HCEC 1CT (cell line): ENCODE measurements at places on chromosomes 2 and 18.

DNA sequence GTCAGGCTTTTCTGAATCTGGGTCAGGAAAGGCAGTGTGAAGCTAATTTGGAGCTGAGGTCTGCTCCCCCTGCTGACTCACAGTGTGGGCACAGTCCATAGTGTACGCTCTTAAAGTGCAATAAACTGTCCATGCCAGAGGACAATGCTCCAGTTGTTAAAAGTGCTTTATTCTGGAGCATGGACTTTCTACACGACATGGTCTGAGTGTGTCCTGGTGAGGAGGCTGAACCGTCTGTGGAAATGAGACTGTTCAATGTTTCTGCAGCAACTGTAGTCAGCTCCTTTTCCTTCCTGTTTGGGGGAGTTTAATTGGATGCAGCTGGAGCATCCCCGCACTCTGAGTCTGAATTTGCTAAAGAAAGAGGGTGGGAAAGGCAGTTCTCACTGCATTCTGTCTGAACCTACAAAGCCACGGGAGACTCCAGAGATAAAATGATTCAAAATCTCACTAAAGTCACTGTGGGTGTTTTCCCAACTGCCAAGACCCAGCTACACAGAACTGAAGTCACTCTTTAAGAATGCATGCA, 110.2 kb upstream of the TRIB2 start:
- DNase-seq, result peak; percentile 14

- DNase-seq, result peak; percentile 61
Observed at GRCh38 chr18:32289483-32290075, 99.7 kb downstream of the MEP1B start.

DNA sequence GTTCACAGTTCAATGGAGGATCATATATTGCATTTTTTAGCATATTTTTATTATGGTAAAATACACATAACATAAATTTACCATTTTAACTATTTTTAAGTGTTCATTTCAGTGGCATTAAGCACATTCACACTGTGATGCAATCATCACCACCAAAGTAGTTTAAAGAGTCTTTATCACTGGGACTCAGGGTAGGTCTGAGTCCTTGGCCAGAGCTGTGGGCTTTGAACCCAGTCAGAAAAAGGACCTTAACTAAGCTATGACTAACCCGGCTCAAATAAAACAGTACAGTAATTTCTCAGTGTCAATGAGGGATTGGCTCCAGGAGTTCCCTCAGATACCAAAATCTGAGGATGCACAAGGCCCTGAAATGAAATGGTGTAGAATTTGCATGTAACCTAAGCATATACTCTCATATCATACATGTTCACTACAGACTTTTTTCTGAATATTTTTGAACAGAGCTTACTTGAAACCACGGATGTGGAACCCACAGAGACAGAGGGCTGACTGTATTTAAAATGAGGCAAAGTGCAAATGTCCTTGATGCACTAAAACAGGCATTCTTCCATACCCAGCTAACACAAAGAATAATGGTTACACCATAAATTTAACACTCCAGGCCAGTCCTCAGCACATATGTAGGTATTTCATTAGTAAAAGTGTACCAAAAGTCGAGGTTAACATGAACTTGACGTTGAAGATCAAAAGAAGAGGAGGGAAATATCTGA, 246.2 kb downstream of the LNPK start:
- no peak for DNase-seq

DNA sequence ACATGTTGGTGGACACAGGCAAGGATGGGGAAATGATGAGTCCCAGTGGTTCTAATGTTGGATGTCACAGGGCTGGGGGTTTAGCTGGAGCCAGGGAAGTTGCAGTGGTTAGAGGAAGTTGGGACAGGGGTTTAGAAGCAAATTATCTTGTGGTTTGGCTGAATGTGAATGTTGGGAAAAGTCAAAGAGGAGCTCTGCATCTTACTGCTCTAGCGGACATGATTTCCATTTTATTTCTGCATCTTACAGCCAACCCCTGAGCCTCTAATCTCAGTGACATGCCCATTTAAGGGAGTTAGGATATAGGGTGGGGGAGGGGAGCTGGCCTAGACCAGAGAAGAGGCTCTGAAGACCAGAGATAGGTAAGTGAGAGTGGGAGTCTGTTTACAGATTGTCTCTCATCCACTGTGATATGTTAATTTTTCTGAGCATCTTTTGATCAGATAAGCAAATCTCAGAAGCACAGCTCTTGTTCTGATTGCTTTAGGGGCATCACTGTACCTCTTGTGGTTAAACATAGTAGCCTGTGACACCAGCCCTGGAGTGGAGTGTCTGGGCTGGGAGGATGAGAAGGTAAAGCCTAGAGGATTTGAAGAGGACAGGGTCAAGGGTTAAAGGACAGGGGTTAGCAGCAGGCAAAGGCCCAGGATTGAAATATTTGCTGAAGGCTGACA, 43.6 kb downstream of the SETBP1 start:
- no peak for DNase-seq

- no peak for DNase-seq
Observed at GRCh38 chr2:111627256-111627655, 256.7 kb downstream of the ANAPC1 start.

- no peak for DNase-seq
Observed at GRCh38 chr2:19898592-19899329, 3.0 kb downstream of the TTC32 start.

DNA sequence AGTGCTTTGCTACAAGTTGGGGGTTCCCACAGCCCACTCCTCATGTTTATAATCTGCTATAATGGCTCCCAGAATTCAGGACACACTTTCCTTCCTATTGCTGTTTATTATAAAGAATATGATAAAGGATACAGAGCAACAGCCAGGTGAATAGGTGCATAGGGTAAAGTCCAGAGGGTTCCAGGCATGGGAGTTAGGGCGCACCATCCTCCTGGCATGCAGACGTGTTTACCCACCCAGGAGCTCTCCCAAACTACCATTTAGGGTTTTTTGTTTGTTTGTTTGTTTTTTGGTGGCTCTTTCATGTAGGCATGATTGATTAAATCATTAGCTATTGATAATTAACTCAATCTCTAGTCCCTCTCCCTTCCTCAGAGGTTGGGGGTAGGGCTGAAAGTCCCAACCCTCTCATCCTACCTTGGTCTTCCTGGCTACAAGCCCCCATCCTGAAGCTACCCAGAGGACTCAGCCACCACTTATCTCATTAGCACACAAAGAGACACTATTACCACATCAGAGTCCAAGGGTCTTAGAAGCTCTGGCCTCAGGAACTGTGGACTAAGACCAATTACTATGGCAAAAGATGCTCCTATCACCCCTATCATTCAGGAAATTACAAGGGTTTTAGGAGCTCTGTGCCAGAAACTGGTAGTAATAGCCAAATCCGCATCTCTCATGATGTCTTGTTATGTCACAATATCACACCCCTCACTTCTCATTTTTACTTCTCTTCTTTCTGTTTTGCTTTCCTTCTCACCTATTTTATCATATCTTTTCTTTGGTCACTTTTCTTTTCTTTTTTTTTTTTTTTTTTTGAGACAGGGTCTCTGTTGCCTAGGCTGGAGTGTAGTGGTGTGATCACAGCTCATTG, 154.9 kb upstream of the TTC39C start:
- DNase-seq, result no peak

DNA sequence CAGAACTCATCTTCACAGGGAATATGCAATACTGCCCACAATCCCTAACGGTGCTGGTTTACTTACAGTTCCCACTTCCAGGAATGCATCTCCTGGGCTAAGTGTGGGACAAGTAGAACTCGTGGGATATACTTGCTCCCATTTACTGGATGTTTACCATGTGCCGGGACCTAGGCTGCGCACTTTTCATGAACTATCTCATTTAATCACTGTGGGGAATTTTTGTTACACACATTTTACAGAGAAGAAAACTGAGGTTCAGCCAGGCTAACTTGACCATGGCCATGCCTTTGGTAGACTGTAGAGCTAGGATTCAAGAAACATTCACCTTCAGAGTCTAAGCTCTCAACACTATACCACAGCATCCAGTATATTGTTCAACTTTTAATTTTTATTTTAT, 24.4 kb upstream of the MBOAT2 start:
- no peak for DNase-seq

DNA sequence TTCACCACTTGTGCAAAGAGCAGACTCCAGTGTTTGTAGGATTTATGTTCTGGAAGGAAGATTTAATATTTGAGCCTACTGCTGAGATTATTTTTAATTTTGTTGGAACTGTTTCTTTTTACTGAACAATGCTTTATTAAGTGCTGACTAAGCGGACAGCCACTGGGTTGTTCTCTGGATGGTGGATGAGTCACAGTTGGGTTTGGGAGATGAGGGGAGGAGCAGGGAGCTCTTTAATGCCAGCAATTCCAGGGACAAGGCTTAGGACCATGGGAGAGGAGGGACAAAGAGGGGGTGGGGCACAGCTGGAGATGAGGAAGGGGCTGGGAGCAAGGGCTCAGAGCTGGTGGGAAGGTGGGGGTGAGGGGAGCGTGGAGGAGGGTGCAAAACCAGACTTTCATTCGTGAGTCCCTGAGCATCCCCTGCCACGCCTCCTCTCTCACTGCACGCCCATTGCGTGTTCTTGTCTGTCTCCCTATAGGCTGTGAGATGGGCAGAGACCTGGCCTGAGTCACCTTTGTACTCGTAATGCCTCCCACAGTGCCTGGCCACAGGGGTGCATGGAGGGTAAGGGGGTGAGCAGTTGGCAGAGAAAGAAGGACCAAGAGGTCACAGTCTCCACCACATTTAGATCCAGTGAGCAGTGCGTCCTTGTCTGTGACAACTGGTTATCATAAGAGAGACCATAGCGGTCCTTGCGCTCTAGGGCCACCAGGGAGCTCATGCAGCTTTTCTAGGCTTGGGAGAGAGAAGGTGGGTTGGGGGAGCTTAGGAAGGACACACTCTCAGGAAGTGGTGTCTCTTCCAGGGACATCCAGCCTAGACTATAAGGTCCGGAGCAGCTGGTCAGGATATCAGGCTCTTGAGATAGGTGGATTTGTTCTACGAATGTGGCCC, 18.4 kb downstream of the SLC4A3 start:
- DNase-seq, result peak; percentile 68
